Heart right ventricle (tissue), 16 donors: ENCODE measurements at places on chromosomes 13 and 19. TPM values are rescaled to one million over a fixed set of nuclear protein-coding genes. Genes with fewer than 3 reads are reported as not detected.
A peak's percentile ranks its signal among the peaks of the same experiment; 100 is the strongest.

GRCh38 chr19:17659996-17660395, 28.2 kb downstream of the UNC13A start:
- peaks cover 3% of the 10 kb centered on the region for H3K27me3 ChIP-seq
- no peak for DNase-seq
- no peak overlapping the region for H3K4me3 ChIP-seq
- no peak overlapping the region for H3K27ac ChIP-seq
- no peaks in the 10 kb centered on the region for H3K4me1 ChIP-seq

DNA sequence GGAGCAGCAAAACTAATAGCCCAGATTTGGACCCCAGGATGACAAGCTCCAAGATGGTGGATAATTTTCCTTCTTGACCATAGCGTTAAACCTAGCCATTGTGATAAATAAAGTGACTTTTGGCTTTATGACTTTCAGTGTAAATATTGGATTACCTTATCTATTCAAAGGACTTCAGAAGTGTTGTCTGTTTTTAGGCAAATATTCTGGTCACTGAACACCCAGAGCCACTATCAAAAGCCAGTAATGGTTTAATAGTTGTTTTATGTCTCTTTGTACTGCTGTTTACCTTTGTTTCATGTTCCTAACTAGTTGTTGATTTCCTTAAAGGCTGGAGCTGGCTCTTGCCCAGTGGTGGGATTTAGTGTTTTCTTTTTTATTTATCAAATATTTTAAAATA, 81.6 kb downstream of the FGF9 start:
- DNase-seq = no peak
- H3K27ac ChIP-seq = no peak overlapping the region
- no peaks in the 10 kb centered on the region for H3K4me1 ChIP-seq
- no peak overlapping the region for H3K4me3 ChIP-seq
- H3K36me3 ChIP-seq = no peaks in the 10 kb centered on the region

Gene LIM2
- total RNA-seq = not detected

Gene ATXN8OS
- total RNA-seq = not detected

Gene SIGLEC11
- total RNA-seq = 0.65 TPM

DNA sequence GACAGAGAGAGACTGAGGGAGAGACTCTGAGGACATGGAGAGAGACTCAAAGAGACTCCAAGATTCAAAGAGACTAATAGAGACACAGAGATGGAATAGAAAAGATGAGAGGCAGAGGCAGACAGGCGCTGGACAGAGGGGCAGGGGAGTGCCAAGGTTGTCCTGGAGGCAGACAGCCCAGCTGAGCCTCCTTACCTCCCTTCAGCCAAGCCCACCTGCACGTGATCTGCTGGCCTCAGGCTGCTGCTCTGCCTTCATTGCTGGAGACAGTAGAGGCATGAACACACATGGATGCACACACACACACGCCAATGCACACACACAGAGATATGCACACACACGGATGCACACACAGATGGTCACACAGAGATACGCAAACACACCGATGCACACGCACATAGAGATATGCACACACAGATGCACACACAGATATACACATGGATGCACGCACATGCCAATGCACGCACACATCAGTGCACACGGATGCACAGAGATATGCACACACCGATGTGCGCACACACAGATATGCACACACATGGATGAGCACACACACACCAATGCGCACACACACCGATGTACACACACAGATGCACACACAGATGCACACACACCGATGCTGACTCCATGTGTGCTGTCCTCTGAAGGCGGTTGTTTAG, 3.3 kb upstream of the F10 start:
- H3K4me3 ChIP-seq = no peak overlapping the region
- H3K4me1 ChIP-seq = no peaks in the 10 kb centered on the region
- H3K27ac ChIP-seq = no peak overlapping the region
- no peak for DNase-seq
- H3K27me3 ChIP-seq = no peaks in the 10 kb centered on the region

Gene RXFP2
- total RNA-seq = not detected

Gene FBXO17
- 2.5 TPM for total RNA-seq

Gene LSR
- 3.2 TPM for total RNA-seq

DNA sequence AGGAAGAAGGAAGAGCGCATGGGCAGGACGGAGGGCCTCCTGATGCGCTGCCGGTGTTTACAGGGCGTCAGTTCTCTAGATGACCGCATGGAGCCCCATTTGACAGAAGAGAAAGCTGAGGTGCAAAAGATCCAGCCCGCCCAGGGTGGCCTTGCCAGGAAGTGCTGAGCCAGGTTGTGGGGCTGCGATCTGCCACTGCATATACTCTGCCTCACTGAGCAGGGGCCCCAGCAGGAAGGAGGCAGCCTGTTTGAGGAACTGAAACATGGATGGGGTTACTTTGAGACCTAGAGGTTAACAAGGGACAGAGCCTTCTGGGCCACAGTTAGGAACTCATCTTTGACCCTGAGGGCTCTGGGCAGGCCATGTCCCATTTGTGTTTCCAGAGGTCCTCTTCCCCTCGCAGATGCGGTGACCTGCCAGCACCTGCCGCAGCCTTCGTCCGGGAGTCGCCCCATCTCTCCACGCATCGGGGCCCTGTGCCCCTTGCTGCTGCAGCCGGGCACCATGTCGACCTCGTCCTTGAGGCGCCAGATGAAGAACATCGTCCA, 3.2 kb downstream of the EPN1 start:
- no peak overlapping the region for H3K4me3 ChIP-seq
- no peak overlapping the region for H3K27ac ChIP-seq
- peak; percentile 29 for DNase-seq
- no peaks in the 10 kb centered on the region for H3K27me3 ChIP-seq
- H3K4me1 ChIP-seq = peaks cover 77% of the 10 kb centered on the region

Gene CGB8
- total RNA-seq = not detected

DNA sequence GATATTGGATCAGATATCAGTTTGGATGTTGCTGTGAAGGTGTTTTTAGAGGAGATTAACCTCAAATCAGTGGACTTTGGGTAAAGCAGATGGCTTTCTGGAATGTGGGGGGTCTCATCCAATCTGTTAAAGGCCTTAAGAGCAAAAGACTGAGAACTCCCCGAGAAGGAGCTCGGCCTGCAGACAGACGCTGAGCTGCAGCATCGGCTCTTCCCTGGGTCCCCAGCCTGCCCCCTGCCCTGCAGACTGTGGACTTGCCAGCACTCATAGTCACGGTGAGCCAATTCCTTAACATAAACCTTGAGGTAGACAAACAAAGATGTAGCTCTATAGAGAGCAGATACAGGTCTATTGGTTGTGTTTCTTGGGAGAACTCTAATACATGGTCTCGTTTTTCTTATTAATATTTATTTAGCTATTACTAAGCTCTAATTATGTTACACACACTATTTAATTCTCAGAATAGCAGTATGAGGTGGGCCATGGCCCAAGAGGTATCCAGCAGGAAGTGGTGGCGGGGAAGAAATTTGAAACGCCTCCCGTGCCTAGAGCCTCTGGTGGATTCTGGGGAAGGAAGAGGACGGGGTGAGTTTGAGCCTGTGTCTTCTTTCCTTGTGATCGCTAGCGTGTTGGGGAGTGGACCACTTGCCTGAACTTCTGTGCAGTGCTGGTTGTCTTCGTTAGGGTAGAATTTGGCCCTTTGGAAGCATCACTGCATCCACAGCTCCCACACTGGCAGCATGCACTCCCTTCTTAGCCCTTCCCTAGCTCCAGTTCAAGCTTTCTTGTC, 305.3 kb downstream of the TEX29 start:
- H3K27me3 ChIP-seq = no peaks in the 10 kb centered on the region
- no peak overlapping the region for H3K4me3 ChIP-seq
- no peaks in the 10 kb centered on the region for H3K4me1 ChIP-seq
- H3K36me3 ChIP-seq = no peaks in the 10 kb centered on the region
- no peak for DNase-seq

- peaks cover 68% of the 10 kb centered on the region for H3K4me1 ChIP-seq
- DNase-seq = no peak
- peak overlapping the region; percentile 86 for H3K4me3 ChIP-seq
These were observed 1.4 kb downstream of the STK11 start for GRCh38 chr19:1206864-1207450.

- peaks cover 24% of the 10 kb centered on the region for H3K36me3 ChIP-seq
- no peaks in the 10 kb centered on the region for H3K4me1 ChIP-seq
- H3K4me3 ChIP-seq = no peak overlapping the region
- no peak for DNase-seq
These were observed 21.9 kb downstream of the COMP start for GRCh38 chr19:18768997-18769891.

DNA sequence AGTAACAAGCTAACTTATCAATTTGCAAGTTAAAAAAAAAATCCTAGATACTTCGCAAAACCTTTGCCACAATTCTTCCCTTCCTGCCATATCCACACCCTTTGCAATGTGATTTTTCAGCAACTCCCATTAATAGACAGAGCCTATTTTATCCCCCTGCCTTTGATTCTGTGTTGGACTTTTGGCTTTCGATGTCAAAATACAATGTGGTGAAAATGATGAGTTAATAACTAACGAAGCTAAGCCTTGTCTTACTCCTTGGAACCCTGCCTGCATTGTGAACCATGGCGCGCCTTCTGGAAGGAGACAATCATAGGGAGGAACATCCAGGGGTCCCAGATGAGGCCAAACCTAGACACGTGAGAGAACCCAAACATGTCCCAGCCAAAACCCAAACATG, 6.4 kb downstream of the CYP4F2 start:
- H3K27me3 ChIP-seq = peaks cover 13% of the 10 kb centered on the region
- no peak overlapping the region for H3K4me3 ChIP-seq
- no peak for DNase-seq
- no peaks in the 10 kb centered on the region for H3K36me3 ChIP-seq

DNA sequence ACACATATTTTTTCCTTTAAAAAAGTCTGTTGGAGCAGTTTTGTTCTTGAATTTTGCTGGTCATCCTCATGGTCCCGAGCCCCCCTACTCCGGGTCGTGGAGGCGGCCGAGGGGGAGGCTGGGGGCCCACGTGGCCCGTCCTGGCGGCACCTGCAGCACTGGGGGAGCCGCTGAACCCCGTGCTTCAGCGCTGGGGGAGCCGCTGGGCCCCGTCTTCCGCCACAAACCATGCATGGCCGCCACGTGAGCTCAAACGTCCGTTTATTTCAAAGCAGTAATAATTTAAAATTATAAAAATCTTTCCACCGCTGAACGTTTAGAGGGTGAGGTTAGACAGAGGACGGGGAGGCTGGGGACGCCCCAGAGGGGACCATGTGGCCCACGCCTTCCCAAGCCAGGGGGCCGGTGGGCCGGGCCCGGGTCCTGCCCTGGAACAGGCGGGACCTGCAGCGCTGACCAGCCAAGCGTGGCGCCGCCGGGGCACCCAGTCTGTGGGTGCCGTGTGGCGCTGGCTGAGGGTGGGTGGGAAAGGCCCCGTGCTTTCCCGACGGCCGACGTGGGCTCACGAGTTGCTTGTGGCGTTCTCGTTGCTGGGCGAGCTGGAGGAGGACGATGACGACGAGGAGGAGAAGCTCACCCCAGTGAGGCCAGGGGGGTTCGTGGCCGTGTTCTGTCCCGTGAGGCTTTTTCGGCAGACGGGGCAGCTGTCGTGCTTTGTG, 8.0 kb downstream of the FGF22 start:
- H3K27me3 ChIP-seq = no peaks in the 10 kb centered on the region
- H3K27ac ChIP-seq = no peak overlapping the region
- H3K4me1 ChIP-seq = no peaks in the 10 kb centered on the region
- peaks cover 42% of the 10 kb centered on the region for H3K36me3 ChIP-seq
- DNase-seq = no peak
- no peak overlapping the region for H3K4me3 ChIP-seq

GRCh38 chr19:1259206-1259875, 9.8 kb upstream of the CIRBP start:
- no peaks in the 10 kb centered on the region for H3K27me3 ChIP-seq
- peak overlapping the region; percentile 99 for H3K27ac ChIP-seq
- peaks cover 75% of the 10 kb centered on the region for H3K4me1 ChIP-seq
- H3K36me3 ChIP-seq = peaks cover 40% of the 10 kb centered on the region
- DNase-seq = peak; percentile 88
- peak overlapping the region; percentile 21 for H3K4me3 ChIP-seq

Gene PRTN3
- not detected for total RNA-seq

DNA sequence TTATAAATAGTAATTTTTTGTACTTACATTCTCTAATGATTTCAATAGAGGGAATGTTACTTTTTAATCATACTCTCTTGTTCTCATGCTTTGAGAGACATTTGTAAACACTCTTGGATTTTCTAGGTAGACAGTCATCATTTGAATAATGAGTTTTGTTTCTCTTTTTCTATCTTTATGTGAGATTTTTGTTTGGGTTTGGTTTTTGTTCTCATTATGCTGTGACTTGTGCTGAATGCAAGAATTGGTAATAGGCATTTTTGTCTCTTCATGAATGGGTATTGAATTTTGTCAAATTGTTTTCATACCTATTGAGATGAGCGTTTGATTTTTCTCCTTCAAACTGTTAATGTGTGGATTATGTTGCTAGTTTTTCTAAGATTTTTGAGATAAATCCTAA, 56.8 kb upstream of the GPR183 start:
- no peaks in the 10 kb centered on the region for H3K36me3 ChIP-seq
- H3K4me3 ChIP-seq = no peak overlapping the region
- H3K27ac ChIP-seq = no peak overlapping the region

- no peak overlapping the region for H3K4me3 ChIP-seq
- H3K4me1 ChIP-seq = no peaks in the 10 kb centered on the region
- H3K36me3 ChIP-seq = no peaks in the 10 kb centered on the region
- H3K27me3 ChIP-seq = peaks cover 54% of the 10 kb centered on the region
These were observed 21.0 kb downstream of the CLEC4M start for GRCh38 chr19:7783991-7784423.

- H3K27ac ChIP-seq = peak overlapping the region; percentile 73
- no peaks in the 10 kb centered on the region for H3K27me3 ChIP-seq
- peak overlapping the region; percentile 52 for H3K4me3 ChIP-seq
- H3K4me1 ChIP-seq = peaks cover 19% of the 10 kb centered on the region
- no peak for DNase-seq
- H3K36me3 ChIP-seq = no peaks in the 10 kb centered on the region
These were observed 57.7 kb downstream of the ZNF568 start for GRCh38 chr19:36973844-36974195.

GRCh38 chr13:50136678-50137077, 121.4 kb downstream of the KCNRG start:
- peaks cover 21% of the 10 kb centered on the region for H3K27me3 ChIP-seq
- H3K4me3 ChIP-seq = no peak overlapping the region
- no peaks in the 10 kb centered on the region for H3K36me3 ChIP-seq
- H3K4me1 ChIP-seq = peaks cover 9% of the 10 kb centered on the region
- no peak overlapping the region for H3K27ac ChIP-seq

DNA sequence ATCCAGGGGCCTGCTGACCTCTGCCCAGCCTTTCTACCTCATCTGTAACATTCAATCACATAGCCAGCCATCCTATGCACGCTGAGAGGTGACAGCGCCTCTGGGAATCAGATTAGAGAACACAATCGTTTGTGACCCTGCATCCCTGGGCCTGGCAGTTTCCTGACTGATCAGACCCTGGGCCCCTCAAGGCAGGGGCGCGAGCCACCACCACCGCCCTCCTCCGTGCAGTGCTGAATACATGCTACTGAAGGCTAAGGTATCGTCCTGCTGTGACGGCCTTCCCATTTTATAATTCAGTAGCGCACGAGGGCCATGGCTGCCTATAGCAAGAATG, 1.3 kb downstream of the TMTC4 start:
- H3K36me3 ChIP-seq = no peaks in the 10 kb centered on the region
- DNase-seq = no peak
- H3K27me3 ChIP-seq = no peaks in the 10 kb centered on the region
- no peak overlapping the region for H3K27ac ChIP-seq
- peaks cover 18% of the 10 kb centered on the region for H3K4me1 ChIP-seq
